Memory B cell (primary cell): ENCODE measurements at places on chromosomes 2 and 18.
A peak's percentile ranks its signal among the peaks of the same experiment; 100 is the strongest.

DNA sequence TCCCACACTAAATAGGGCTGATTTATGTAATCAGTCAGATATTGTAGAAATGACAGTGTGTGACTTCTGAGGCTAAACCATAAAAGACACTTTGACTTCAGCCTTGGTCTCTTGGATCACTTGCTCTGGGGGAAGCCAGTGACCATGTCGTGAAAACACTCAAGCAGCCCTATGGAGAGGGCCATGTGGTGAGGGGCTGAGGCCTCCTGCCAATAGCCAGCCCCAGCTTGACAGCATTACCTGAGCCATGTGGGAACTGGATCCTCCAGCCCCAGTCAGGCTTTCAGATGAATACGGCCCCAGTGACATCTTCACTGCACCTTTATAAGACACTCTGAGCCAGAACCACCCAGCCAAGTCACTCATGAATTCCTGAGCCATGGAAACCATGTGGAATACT lies 20.8 kb downstream of the TNS1 start:
- H3K27me3 ChIP-seq = peaks cover 13% of the 10 kb centered on the region
- H3K36me3 ChIP-seq = no peaks in the 10 kb centered on the region
- H3K4me3 ChIP-seq = no peak overlapping the region
- H3K4me1 ChIP-seq = no peaks in the 10 kb centered on the region
- DNase-seq = no peak

- H3K4me1 ChIP-seq = peaks cover 9% of the 10 kb centered on the region
- H3K27me3 ChIP-seq = no peaks in the 10 kb centered on the region
- DNase-seq = no peak
- H3K4me3 ChIP-seq = no peak overlapping the region
- no peaks in the 10 kb centered on the region for H3K36me3 ChIP-seq
Measured at GRCh38 chr2:177291701-177292100, 27.2 kb upstream of the NFE2L2 start.

DNA sequence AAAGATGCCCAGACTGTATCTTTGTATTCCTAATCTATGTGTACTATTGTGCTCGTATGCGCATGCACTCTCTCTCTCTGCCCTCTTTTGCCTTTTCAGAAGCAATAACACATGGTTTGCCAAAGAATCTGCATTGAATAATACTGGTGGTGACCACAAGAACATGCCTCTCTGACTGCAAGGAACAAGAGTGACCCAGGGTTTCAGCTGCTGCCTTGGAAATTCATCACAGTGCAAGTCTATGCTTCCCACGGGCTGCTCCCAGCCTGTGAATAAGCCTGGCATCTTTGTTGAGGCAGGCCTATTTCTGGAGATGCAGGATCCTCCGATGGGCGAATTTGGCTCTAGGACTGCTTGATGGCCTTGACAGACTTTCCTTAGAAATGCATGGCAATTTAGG lies 689.4 kb upstream of the FANCL start:
- H3K36me3 ChIP-seq = no peaks in the 10 kb centered on the region
- no peak overlapping the region for H3K27ac ChIP-seq
- no peaks in the 10 kb centered on the region for H3K4me1 ChIP-seq
- H3K27me3 ChIP-seq = peaks cover 3% of the 10 kb centered on the region

DNA sequence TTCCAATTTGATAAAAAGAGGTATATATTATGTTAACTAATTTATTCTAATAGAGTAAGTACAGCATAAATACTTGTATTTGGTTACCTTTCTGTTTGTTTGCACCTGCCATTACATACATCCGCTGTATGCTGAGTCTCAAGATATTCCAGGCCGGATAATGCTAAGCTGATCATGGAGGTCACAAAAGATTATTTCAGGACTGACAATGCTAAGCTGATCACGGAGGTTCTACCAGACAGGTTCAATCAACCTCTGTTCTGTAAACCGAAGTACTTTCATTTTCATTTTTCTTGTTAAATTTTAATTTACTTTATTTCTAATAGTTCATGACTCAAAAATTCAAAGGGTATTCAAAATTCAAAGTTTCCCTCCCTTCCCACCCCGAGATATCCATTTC lies 31.1 kb downstream of the PNO1 start:
- no peak for DNase-seq
- H3K4me1 ChIP-seq = peaks cover 20% of the 10 kb centered on the region
- H3K27ac ChIP-seq = peak overlapping the region; percentile 38
- H3K4me3 ChIP-seq = peak overlapping the region; percentile 34
- H3K27me3 ChIP-seq = no peaks in the 10 kb centered on the region

GRCh38 chr2:110865188-110865587 lies 132.8 kb downstream of the ACOXL start:
- no peaks in the 10 kb centered on the region for H3K36me3 ChIP-seq
- no peak overlapping the region for H3K27ac ChIP-seq
- peaks cover 15% of the 10 kb centered on the region for H3K4me1 ChIP-seq
- peaks cover 14% of the 10 kb centered on the region for H3K27me3 ChIP-seq
- no peak for DNase-seq

- H3K27ac ChIP-seq = no peak overlapping the region
- no peak overlapping the region for H3K4me3 ChIP-seq
- H3K27me3 ChIP-seq = no peaks in the 10 kb centered on the region
- peaks cover 8% of the 10 kb centered on the region for H3K4me1 ChIP-seq
Measured at GRCh38 chr2:105070010-105070865, 32.4 kb downstream of the MRPS9 start.

- no peak overlapping the region for H3K4me3 ChIP-seq
- peaks cover 7% of the 10 kb centered on the region for H3K36me3 ChIP-seq
Measured at GRCh38 chr2:68537011-68537410, 69.6 kb downstream of the APLF start.

- H3K27me3 ChIP-seq = no peaks in the 10 kb centered on the region
- no peaks in the 10 kb centered on the region for H3K36me3 ChIP-seq
- H3K27ac ChIP-seq = no peak overlapping the region
- no peak overlapping the region for H3K4me3 ChIP-seq
- DNase-seq = no peak
Measured at GRCh38 chr2:126874961-126875360, 23.7 kb upstream of the TEX51 start.

DNA sequence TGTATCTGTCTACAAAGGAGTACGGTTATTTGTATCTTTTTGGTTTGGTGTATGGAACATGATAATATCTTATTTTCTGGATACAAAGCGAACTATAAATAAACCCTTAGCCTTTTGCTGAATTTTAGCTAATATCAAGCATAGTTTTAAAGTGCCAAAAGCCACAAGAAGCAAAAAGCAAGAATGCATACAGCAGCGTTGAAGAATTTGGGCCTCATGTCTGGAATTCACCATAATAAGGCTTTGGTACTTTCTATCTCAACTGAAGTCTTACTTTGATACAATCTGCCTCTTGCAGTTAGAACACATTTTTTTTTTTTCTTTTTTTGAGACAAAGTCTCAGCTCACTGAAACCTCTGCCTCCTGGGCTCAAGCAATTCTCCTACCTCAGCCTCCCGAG lies 151.5 kb downstream of the ERBB4 start:
- H3K4me3 ChIP-seq = no peak overlapping the region
- no peaks in the 10 kb centered on the region for H3K36me3 ChIP-seq
- no peak for DNase-seq
- H3K27me3 ChIP-seq = no peaks in the 10 kb centered on the region
- no peak overlapping the region for H3K27ac ChIP-seq
- H3K4me1 ChIP-seq = no peaks in the 10 kb centered on the region

DNA sequence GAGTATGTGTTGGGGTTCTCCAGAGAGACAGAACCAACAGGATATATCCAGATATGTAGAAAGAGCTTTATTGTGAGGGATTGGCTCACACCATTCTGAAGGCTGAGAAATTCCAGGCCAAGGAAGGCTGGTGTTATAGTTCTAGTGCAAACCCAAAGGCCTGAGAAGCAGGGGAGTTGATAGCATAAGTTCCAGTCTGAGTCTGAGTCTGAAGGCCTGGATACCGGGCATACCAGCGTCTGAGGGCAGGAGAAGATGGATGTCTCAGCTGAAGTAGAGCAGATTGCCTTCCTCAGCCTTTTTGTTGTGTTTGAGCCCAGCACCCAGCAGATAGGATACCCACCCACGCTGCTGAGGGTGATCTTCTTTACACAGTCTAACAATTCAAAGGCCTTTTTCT lies 211.7 kb upstream of the RASGRP3 start:
- H3K4me3 ChIP-seq = no peak overlapping the region
- peaks cover 2% of the 10 kb centered on the region for H3K4me1 ChIP-seq
- peaks cover 11% of the 10 kb centered on the region for H3K27me3 ChIP-seq
- H3K27ac ChIP-seq = no peak overlapping the region
- no peak for DNase-seq

GRCh38 chr18:63888470-63889190 lies 1.1 kb downstream of the SERPINB2 start:
- H3K4me3 ChIP-seq = no peak overlapping the region
- no peak overlapping the region for H3K27ac ChIP-seq
- DNase-seq = no peak

GRCh38 chr2:144514616-144515091 lies 5.3 kb downstream of the ZEB2 start:
- H3K36me3 ChIP-seq = peaks cover 9% of the 10 kb centered on the region
- H3K4me1 ChIP-seq = peaks cover 54% of the 10 kb centered on the region
- H3K27me3 ChIP-seq = no peaks in the 10 kb centered on the region
- peak overlapping the region; percentile 91 for H3K27ac ChIP-seq
